ENCODE measurements at places on chromosomes 3 and 15. TPM values are rescaled to one million over a fixed set of nuclear protein-coding genes. Genes with fewer than 3 reads are reported as not detected.
A peak's percentile ranks its signal among the peaks of the same experiment; 100 is the strongest.

- no peak for DNase-seq
Measured at GRCh38 chr15:30943654-30944335, 40.1 kb downstream of the FAN1 start.

The ATP8B4 gene
- total RNA-seq, result 9.5 TPM

The LRTM1 gene
- not detected for total RNA-seq

DNA sequence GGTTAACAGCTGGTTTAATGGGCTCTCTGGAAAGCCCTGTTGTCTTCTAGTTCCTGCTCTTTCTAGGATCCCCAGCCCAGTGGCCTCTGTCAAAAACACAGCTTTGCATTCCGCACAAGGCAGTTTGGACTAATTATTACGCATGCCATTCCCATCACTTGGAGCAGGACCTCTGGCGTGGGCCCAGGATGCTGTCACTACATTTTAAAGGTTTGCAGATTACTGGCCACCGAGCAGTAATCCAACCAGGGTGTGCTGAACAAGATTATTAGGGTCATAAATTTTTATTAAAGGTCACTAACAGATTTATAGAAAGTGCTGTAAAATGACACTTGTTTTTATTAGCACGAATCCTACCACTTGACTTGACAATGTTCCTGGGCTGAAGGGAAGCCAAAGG is 143.6 kb upstream of the SLC6A11 start:
- DNase-seq, result no peak

- DNase-seq, result no peak
Measured at GRCh38 chr15:89361451-89362202, 27.0 kb upstream of the POLG start.

The FES gene
- total RNA-seq, result 12.2 TPM

DNA sequence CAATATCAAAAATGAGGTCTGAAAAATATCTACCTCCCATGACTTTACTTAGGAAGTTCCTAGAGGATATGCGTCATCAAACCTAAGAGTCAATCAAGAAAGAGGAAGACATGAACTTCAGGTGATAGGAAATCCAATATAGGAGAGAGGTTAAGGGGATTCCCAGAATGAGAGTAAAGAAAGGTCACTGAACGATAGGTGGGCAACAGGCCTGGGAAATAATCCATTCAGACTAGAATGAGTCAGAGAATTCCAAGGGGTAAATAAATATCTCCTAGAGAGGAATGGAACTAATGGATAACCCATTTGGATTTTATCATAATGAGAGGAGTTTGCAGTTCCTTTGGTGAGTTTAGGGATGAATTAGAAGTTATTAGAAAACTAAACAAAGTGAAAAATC is 131.1 kb upstream of the NUDT16 start:
- no peak for DNase-seq

The AGBL1 gene
- total RNA-seq, result 0.56 TPM

GRCh38 chr3:43485931-43486330 is 135.9 kb downstream of the ANO10 start:
- DNase-seq, result no peak

GRCh38 chr15:77030048-77030927 is 35.4 kb downstream of the PSTPIP1 start:
- DNase-seq, result peak; percentile 63

GRCh38 chr3:132879656-132880055 is 157.4 kb upstream of the NPHP3 start:
- no peak for DNase-seq

GRCh38 chr3:31908391-31909097 is 72.5 kb downstream of the OSBPL10 start:
- no peak for DNase-seq

The ISL2 gene
- total RNA-seq, result not detected

DNA sequence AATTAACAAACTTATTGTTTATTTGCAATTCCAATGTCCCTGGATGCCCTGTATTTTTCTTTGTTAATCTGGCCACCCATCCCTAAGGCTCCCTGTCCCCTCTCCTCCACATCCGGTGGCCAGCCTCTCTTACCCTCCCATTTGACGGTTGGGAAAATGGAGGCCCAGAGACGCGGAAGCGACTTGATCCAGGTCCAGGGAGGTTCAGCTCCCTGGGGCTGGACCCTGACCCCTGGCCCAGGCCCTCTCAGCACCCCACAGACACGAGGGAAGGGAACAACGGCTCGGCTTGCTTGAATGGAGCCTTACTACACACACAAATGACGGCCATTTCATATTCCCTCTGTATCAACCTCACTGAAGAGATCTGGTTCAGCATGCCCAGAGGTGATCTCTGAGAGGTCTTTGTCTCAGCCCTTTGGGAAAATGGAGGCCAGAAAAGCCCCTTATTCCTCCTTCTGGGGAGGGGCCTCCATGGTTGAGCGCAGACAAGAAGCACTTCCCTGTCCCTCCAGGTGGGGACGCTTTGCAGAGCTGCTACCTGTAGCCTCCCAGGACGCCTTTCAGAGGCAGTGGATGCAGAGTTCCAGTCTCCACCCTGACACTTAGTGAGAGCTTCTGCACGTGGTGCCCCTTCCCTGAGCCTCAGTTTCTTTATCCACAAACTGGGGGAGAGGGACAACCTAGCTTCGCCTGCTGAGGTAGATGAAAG is 82.1 kb downstream of the ATP2B2 start:
- no peak for DNase-seq

DNA sequence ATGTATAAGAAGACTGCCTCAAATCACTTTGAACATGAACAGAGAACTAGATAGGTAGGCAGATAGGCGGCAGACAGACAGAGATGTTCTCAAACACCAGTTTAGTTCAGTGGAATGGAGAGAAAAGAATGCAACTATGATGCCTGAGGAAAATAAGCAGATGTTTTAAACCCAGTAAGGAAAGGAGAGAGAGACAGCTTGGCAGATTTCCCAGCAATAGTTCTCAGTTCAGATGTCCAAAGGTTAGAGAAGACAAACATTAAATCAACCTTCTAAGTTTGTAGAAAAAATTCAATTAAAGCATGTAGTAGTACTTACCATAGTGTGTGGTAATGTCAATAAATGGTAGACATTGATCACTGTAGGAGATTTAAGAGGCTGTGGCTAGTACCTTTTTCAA is 209.6 kb upstream of the PFN2 start:
- no peak for DNase-seq

The CHDH gene
- total RNA-seq, result 26.4 TPM

DNA sequence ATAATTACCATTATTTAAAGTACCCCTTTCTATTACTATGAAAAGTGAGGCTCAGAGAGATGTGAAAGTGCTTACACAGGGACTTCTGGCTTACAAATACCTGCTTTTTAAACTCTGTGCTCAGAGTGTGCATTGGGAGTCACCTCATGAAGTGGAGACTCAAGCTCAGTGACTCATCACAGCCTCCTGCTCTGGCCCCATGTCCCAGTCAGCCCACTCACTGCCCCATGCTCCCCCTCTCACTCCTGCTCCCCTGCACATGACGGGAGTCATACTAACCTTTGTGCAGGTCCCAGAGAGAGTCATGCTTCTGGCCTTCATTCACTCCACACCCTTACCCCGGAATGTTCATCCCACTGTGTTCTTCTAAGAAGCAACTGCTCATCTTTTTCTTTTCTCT is 20.2 kb downstream of the CCR1 start:
- no peak for DNase-seq

DNA sequence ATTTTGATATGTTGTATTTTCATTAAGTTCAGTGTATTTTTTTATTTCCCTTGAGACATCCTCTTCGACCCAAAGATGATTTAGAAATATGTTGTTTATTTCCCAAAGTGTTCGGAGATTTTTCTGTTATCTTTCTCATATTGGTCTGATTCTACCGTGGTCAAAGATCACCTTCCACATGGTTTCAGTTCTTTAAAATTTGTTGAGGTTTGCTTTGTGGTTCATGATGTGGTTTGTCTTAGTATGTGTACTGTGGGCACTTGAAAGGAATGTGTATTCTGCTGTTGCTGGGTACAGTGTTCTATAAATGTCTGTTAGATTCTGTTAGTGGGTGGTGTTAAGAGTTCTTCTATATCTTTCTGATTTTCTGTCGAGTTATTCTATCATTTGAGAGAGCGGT is 103.4 kb upstream of the FHIT start:
- no peak for DNase-seq

The PYDC2 gene
- not detected for total RNA-seq

The KCNMB3 gene
- 1.7 TPM for total RNA-seq

DNA sequence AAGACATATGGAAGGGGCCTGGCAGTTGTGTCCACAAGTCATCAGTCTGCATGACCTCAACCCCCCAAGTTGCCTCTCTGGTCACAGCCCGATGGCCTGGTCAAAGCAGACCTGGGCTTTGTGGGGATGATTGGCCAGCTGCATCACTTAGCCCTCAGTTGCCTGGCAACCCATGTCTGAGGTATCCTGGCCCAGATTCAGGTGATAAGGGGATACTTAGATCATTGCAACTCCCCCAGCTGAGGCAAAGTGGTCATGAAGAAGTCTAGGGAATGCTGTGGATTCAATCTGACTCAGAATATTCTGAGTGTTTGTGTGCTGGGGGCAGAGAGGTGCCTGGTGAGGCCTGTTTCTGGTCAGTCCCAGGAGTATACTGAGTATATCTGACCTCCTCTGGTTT is 5.0 kb downstream of the GPR156 start:
- no peak for DNase-seq

DNA sequence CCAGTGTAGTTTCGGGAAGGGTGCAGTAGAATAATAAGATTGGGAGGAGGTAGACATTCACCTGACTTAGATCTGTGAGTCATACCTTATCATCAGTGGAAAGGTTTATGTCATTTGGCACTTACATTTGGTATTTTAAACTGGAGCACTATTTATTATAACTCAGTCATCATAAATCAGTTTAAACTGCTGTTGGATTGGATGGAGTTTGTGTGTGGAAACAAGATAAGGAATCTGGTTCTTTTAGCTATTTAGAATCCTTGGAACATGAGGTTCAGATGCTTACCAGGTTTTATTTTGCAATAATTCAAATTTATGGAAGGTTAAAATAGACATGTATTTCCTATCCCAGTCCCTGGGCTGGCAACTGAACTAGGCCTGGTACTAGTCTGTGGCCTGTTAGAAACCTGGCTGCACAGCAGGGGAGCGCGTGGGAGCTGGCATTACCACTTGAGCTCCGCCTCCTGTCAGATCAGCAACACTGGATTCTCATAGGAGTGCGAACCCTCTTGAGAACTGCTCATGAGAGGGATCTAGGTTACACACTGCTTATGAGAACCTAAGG is 34.5 kb downstream of the ZFAND6 start:
- no peak for DNase-seq

- no peak for DNase-seq
Measured at GRCh38 chr3:8841472-8841871, 72.1 kb upstream of the OXTR start.

The KNG1 gene
- total RNA-seq, result not detected

- no peak for DNase-seq
Measured at GRCh38 chr3:140910860-140911259, 30.8 kb upstream of the SLC25A36 start.

DNA sequence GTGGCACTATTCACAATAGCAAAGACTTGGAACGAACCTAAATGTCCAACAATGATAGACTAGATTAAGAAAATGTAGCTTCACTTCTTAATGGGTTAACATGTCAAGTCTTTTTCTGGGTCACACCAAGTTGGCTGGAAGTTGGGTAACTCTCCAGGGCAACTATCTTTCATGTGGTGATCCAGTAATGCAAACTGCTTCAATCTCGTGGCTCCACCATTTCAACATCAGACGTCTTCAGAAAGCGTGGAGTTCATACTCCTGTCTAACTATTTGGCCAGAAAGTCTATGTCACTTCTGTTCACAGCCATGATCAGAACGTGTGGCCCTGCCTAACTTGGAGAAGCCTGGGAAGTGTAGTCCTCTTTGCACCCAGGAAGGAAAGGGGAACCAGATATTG is 32.2 kb downstream of the DUT start:
- no peak for DNase-seq

The PEX11A gene
- 7.9 TPM for total RNA-seq

GRCh38 chr3:23487015-23487414 is 283.9 kb downstream of the UBE2E2 start:
- DNase-seq, result no peak

DNA sequence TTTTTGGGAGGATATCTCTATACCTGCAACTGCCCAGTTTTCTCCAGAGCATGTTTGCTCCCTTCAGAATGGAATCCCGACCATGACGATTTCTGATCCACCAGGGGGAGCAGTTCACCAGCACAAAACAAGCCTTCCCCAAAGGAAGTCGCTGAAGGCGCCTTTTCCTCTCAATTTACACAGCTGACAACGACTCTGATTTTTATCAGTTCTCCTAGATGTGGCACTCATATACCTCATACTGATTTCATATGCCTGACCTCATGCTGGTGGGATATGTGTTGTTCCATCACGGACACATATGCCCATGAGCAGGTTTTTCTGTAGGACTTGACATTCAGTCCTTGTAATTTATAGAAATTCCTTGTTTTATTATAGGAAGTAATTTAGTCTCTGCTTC is 1028.2 kb downstream of the MCTP2 start:
- peak; percentile 81 for DNase-seq

DNA sequence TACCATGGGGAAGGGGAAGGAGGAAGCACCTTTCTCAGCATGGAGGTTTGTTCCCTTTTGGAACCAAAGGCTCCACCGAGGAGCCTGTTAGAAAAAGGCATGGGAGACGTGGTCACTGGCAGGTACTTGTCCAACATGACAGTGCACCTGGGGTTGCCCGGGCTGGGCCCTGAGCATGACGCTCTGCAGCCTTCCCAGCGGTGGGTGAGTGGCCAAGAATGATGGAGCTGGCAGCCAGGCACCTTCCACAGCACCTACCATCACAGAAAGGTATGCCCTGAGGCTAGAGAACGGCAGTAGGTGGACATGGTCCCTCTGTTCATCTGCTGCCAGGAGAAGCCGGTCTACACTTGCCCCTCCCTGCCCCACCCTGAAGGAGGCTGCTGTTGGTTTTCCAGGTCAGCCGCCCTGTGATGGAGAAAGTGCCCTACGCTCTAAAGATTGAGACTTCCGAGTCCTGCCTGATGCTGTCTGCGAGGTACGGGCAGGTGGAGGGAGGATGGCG is 29.0 kb upstream of the NR2C2 start:
- peak; percentile 39 for DNase-seq

DNA sequence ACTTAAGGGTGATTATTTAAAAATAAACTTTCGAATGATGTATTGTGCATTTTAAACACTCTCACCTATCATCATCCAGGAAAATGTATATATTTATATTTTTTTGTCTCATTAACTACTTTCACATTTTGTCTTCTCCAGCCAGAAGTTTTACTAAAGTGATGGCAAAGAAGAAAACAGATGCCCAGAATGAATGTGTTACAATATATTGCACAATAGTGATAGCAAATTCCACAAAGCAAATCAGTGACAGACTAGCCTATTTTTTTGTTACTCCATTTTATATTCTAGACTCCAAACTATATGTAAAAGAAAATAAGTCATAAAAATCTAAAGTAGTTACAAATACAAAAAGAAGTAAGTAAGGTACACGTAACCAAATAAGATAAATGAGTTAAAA is 414.7 kb downstream of the EPHA3 start:
- DNase-seq, result no peak

The GNL3 gene
- total RNA-seq, result 113 TPM

The NANOGP8 gene
- 5.9 TPM for total RNA-seq

GRCh38 chr3:145735631-145736030 is 425.4 kb downstream of the PLOD2 start:
- no peak for DNase-seq

- DNase-seq, result no peak
Measured at GRCh38 chr3:62371720-62372591, 1.4 kb downstream of the FEZF2 start.

The PRR20G gene
- total RNA-seq, result not detected

Measured in suprapubic skin (tissue), 4 donors.